ENCODE measurements at places on chromosomes 4 and X.
A peak's percentile ranks its signal among the peaks of the same experiment; 100 is the strongest.

GRCh38 chrX:155148724-155149537, 67.3 kb upstream of the VBP1 start:
- DNase-seq, result no peak

DNA sequence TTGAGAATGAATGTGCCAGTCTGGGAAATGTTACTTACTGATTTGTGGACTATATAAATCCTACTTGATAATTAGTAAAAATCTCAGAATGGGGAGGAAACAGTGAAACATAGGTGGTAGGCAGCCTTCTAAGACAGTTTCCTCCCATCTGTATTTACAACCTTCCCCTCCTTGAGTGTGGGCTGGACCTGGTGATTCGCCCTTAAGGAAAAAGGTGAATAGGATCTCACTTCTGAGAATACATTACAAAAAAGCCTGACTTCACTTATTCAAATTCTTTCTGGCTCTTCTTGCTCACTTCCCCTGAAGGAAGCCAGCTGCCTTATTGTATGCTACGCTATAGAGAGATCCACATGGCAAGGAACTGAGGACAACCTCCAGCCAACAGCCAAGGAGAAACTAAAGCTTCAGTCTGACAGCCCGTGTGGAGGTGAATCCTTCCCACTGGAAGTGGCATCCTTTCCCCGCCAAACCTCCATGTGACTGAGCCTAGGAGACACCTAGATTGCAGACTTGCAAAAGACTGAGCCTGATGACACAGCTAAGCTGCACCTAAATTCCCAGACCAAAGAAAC, 585.0 kb downstream of the STPG2 start:
- DNase-seq, result no peak

- no peak for DNase-seq
These were observed 868 bp downstream of the AFAP1 start for GRCh38 chr4:7938609-7939376.

DNA sequence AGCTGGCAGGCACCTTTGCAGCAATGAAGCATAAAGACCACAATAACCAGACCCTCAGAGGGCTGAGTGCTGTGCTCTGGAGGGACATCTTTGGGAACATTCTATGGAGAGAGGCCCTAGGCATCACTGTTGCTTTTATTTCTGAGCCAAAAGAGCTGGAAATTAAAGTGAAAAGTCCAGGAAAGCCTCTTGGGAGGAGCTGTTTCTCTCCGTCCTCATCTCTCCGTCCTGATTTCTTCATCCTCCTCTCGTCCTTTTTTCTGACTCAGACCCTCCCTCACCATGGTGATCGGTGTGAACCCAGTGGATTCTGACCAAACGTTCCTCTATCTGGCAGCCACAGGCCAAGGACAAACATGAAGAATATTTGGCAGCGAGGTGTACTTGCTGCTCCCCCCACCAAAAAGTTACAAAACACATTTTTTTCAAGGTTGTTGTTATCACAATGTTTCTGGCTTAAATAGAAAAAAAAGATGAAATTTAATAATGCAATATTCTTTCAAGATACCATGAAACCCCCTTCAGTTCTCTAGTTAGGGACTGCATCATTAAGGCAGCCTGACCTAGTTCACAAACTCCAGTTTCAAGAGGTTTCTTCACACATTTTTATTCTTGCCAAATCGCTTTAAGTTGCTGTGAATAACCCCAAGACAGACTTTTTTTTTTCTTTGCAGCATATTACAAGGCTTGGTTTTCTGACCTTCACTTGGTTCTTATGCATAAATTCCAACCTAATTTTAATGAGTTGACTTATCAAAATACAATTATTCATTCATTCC, 80.2 kb downstream of the SCD5 start:
- no peak for DNase-seq

DNA sequence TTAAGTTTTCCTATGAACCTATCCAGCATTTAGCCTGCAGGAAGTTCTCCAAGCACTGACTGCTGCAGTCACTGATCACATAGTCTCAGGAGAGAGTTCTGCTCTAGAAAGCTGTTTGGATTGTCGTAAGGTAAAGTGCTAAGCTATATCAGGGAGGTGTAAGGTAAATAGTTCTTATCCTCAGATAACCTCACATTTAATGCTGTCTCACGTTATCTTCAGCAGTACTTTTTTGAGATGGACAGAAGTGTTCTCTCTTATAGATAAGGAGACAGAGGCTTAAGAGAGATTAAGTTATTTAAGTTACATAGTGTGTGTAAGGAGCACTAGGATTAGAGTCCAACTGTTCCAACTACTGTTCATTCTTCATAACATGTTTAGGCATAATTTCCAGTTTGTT, 77.9 kb downstream of the STIM2 start:
- DNase-seq, result no peak

DNA sequence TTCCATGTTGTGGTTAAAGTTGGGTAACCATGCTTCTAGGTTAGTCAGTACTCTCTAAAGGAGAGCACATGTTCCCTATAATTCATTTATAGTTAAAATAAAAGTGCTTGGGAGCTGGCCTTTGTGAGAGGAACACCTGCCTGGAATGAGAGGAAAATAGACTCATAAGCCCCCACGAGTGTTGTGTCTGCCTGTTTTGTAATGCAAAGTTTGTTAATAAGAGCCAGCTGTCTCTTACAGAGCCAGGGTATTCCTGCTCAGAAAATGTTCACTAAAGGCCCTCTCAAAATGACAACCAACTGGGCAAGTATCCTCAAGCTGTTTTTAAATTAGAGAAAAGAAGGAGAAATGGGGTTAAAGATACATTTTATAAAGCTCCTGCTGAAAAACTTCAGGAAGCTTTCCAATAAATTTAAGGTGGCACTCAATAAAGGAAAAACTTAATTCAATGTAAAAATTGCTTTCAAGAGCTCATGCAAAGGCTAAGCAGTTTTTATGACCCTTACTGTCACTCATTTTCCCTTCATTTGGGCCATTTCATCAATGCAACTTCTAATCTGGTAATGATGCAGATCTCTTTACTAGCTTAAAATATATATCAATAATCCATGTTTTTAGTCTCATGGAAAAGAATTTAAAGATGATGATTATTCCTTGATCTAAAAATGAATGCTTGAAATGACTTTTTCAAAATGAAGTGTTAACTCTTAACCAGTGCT, 793.6 kb downstream of the STPG2 start:
- DNase-seq, result no peak

GRCh38 chr4:139453041-139453370, 915 bp upstream of the RAB33B start:
- DNase-seq, result no peak

DNA sequence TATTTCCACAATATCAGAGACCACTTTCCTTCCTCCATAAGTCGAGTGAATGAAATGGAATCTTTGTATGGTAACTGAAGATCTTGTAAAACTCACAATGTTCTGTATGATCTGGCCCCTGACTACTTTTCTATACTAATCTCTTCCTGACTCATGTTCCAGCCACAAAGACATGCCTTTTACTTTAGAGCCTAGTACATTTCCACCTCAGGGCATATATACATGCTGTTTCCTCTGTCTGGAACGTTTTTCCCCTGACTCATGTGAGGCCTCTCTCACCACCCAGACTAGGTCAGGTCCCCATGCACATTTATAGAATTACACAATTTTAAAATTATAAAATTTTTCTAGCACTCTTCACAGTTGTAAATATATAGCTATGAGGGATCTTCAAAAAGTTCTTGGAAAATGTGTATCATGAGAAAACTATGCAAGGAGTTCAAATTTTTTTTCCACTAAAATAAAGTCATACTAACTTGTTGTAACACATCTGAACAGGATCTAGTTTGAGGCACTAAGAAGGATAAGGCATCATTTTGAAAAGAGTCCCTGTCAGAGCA, 208.8 kb downstream of the SH2D1A start:
- no peak for DNase-seq

GRCh38 chrX:13692771-13693231, 3.9 kb downstream of the RAB9A start:
- DNase-seq, result no peak

DNA sequence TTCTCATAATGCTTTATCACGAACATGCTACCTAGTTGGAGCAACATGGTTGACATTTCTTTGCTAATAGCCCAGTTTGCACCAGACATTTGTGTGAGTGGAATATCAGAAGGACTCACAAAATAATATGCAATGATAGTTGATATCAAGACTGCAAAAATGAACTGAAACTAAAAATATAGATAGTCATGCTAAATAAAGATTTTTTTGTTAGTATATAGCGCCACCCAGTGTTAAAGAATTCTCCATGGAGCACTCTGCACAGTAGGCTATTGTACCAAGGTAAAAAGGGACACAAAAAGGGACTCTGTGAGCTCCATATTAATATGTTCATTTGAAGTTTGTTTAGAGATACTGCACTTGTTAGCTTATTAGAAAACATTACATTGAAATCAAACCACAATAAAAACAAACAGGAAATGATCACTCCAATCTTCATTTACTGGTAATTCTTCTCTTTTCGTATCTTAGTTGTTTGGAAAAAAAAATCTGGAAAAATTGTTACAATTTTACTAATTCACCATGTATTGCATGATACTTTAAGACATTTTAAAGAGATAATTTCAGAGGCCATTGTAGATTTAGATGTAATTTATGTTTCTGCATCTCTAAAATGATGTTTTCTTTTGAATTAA, 1509.6 kb downstream of the ADGRL3 start:
- DNase-seq, result no peak

GRCh38 chr4:7828011-7828720, 111.5 kb downstream of the AFAP1 start:
- peak; percentile 14 for DNase-seq
